ENCODE measurements at places on chromosomes 6 and 20. TPM values are rescaled to one million over a fixed set of nuclear protein-coding genes. Genes with fewer than 3 reads are reported as not detected.

DNA sequence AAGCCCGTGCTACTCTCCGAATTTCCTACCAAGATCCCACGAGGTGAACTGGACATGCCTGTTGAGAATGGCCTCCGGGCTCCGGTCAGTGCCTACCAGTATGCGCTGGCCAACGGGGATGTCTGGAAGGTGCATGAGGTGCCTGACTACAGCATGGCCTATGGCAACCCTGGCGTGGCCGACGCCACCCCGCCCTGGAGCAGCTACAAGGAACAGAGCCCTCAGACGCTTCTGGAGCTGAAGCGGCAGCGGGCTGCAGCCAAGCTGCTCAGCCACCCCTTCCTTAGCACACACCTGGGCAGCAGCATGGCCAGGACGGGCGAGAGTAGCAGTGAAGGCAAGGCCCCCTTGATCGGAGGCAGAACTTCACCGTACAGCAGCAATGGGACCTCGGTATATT is 8.0 kb upstream of the FAM83D start:
- H3K36me3 ChIP-seq: no peaks in the 10 kb centered on the region
- no peak for DNase-seq
- no peak overlapping the region for H3K27ac ChIP-seq
- no peak overlapping the region for H3K4me3 ChIP-seq
- peaks cover 45% of the 10 kb centered on the region for H3K27me3 ChIP-seq

DNA sequence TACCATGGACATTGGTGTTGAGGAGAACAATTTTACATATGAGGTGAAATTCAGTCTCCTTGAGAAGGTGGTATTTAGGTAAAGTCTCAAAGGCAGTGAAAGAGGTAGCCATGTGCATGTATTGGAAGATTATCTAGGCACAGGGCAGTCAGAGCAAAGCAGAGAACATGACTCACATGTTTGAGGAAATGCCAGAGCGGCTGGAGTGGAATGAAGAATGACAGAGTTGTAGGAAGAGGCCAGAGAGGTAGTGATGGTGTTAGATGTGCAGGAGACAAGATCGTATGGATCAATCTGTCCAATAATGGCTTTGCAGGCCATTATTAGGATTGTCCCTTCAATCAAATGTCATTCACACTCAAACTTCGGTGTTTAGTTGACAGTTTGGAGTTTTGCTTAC is 449.4 kb upstream of the PTCHD4 start:
- no peak overlapping the region for H3K4me3 ChIP-seq
- DNase-seq: no peak
- H3K27me3 ChIP-seq: no peaks in the 10 kb centered on the region
- H3K27ac ChIP-seq: no peak overlapping the region
- H3K4me1 ChIP-seq: peaks cover 5% of the 10 kb centered on the region

DNA sequence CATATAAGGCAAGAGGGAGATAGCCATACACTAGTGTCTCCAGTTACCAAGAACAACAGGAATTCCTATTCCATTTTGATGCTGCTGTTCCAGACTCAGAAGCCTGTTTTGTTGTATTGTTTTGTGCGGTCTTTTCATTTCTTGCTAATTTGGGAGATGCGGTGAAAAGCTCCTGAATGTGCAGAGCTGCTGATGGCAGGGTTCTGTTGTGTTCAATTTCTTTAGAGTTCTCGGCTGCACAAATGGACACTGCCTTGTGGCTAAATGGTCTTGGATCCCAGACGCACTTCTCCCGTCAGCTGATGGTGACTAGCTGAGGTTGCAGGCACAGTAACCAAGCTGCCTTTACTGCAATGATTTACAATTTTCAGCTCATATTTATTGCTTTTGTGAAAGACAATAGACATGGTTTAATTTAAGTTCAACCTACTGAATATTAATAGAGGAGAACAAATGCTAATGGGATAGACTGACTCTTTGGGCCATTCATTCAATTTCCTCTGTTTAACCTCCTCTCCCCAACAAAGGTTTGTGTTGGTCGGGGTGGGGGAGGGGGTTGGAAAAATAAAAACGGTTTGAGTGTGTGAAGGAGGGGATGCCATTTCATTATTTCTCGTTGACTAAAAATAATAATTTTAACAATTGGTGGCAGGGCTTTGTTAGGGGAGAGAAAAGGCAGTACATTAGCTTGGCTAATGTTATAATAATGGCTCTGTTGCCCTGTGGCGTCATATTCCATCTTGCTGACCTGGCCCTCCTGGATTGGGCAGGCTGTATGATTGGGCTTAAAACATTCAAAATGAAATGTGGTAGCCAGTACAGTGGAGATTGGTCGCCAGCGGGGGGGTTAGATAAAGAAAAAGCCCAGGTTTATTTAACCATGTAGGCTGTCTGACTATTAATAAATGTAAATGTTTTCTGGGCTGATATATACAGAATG is 159.5 kb downstream of the JARID2 start:
- no peak overlapping the region for H3K4me3 ChIP-seq
- H3K27me3 ChIP-seq: no peaks in the 10 kb centered on the region
- no peaks in the 10 kb centered on the region for H3K36me3 ChIP-seq

GRCh38 chr6:52643158-52643557 is 27.8 kb upstream of the TMEM14A start:
- no peak overlapping the region for H3K4me3 ChIP-seq
- peaks cover 23% of the 10 kb centered on the region for H3K4me1 ChIP-seq
- no peaks in the 10 kb centered on the region for H3K36me3 ChIP-seq
- no peak overlapping the region for H3K27ac ChIP-seq

Gene NKX2-4
- total RNA-seq: not detected

Gene GSTA1
- total RNA-seq: not detected

Gene FRK
- 5.1 TPM for total RNA-seq

Gene TFAP2B
- 5.0 TPM for total RNA-seq

Gene FILIP1
- total RNA-seq: 11.3 TPM

GRCh38 chr6:81759782-81760181 is 7.3 kb upstream of the TENT5A start:
- no peak for DNase-seq
- H3K36me3 ChIP-seq: no peaks in the 10 kb centered on the region
- no peak overlapping the region for H3K27ac ChIP-seq
- H3K4me1 ChIP-seq: peaks cover 25% of the 10 kb centered on the region

Gene FAM229B
- 22.7 TPM for total RNA-seq

Gene SNAP91
- 0.40 TPM for total RNA-seq

DNA sequence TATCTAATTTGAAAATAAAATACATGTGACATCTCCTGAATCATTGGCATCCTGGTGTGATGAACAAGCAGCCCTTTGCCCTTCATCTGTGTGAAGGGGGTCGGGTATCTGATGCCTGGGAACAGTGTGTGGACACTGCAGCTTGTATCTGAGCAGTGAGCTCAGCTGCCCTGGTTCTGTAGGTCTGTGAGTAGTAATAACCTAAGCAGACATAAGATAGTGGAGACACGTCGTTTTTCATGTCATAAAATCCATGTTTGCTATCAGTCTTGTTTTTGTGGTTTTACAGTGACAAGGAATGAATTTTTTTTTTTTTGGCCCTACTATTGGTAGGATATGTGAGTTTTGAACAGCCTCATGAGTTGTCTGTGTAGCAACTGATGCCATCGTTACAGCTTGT is 133.0 kb downstream of the JARID2 start:
- H3K4me1 ChIP-seq: peaks cover 9% of the 10 kb centered on the region
- H3K4me3 ChIP-seq: no peak overlapping the region
- DNase-seq: no peak
- no peak overlapping the region for H3K27ac ChIP-seq
- H3K27me3 ChIP-seq: no peaks in the 10 kb centered on the region

Measured in mesothelial cell of epicardium (in vitro differentiated cells).